ENCODE measurements at places on chromosomes 16 and 17.

- DNase-seq: no peak
Observed at GRCh38 chr17:49051269-49051668, 54.1 kb downstream of the IGF2BP1 start.

DNA sequence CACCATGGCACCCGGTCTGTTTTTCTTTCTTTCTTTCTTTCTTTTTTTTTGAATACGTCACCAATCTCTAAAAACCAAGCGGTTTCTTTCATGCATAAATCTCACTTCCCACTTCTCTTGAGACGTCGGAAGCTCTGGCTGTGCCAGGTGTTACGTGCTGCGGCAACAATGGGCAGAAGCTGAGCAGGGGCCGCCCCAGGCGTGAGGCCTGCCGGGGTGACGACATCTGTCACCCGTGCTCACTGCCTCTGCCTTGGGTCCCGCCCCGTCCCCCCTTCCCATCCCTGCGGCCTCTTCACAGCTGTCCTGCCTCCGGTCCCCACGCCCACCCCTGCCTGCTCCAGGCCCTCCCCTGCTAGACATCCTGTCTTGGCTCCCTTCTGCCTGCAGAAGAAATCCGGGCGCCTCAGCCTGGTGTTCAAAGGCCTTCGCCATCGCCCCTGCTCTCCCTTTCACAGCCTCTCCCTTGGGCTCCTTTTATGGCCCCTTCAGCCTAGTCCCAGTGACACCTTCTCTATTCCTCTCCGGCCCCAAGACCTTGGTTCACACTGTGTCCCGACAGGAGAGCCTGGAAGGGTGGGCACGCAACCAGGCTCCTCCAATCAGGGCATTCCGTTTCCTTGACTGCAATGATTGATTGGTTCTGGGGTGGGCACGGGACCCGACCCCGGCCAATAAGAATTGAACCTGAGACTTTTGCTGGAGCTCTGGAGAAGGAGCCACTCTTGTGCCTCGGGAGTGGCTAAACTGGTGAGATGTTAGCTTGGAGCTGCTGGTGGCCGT is 4.8 kb downstream of the P2RX1 start:
- DNase-seq: no peak

- peak; percentile 52 for DNase-seq
Observed at GRCh38 chr17:29176558-29177351, 3.4 kb downstream of the MYO18A start.

DNA sequence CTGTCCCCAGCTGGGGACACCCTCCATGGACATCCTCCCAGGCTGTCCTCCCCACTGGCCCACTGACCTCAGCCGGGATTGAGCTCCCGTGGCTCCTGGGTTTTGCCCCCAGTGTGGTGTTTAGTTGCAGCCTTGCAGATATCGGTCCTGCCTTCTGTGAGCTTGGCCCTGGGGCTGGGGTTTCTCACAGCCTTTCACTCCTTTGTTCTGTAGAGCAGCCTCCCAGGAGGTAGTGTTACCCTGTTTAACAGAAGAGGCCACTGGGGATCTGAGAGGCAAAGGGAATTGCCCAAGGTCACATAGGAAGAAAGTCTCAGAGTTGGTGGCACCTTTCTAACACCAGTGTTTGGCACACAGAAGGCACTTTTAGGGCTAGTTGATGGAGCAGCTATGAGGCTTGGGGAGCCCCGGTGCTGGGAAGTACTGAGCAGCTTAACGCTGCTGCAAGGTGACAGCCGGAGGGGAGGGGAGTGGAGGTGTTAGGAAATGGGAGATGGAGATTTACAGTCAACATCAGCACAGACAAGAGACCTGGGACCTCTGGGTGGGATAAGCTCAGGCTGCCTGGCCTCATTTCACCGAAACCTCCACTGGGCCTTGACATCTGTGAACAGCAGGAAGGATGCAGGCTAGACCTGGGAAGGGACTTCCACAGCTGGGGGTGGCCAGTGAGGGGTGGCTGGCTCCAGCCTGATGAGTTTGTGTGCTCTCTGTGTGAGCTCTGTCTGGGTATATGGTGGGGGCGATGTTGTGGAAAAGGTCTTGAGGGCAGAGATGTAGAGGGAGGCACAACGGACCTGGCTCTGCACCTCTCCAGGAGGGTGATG is 26.1 kb downstream of the CACNA1G start:
- DNase-seq: no peak

DNA sequence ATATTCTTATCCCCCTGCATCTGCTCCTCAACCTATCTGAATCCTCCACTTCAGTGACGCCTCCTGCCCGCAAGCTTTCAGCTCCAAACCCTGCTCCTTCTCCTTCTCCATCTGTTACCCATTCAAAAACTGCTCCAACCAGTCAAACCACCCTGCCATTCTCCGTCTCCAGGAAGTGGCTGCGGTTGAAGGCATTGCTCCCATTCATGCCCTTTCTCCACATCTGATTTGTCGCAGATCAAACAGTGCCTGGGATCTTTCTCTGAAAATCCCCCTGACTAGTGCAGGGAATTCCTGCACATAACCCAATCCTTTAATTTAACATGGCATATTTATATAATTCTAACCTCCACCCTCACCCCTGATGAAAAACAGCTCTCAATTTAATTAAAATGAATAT is 56.3 kb downstream of the SLFN5 start:
- no peak for DNase-seq

- DNase-seq: peak; percentile 12
Observed at GRCh38 chr17:82961366-82962162, 117.8 kb upstream of the METRNL start.

GRCh38 chr16:86964796-86965241 is 352.4 kb downstream of the C16orf95 start:
- DNase-seq: no peak

GRCh38 chr17:44826123-44826790 is 3.8 kb downstream of the GJC1 start:
- no peak for DNase-seq

DNA sequence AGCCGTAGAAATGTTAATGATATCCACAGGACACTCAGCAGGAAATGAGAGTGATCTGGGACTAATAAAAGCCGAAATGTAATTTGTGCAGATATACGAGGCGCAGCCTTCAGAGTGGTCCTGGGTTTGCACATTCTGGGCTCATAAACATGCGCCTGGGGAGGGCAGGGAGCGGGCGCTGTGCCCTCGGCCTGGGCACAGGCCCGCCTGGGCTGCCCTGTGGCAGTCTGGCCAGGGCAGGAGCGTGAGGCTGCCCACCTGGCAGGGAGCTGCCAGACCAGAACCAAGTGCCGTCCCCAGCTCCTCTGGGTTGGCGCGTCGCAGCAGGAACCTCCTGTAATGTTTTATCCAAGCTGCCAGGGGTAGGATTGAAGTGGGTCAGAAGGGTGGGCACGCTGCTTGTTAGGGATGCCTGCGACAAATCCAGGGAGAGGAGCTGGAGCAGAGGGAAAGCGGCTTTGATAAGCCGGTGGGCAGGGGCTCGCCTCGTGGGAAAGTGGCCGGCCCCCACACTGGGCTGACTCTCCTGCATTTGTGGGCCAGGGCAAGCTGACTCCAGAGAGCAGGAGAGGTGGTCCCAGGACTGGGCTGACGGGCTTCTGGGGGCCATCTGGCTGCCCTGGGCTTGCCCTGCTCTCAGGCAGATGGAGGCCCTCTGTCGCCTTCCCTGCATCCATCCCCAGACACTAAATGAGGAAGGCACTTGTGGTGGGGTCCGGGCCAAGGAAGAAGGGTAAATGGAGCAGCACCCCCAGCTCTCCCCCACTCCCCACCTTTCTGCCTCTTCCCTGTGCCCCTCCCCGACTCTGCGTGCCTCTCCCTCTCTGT is 45.9 kb downstream of the SREBF1 start:
- DNase-seq: no peak

GRCh38 chr16:87016046-87017035 is 300.9 kb downstream of the C16orf95 start:
- DNase-seq: no peak

GRCh38 chr16:53865494-53865863 is 161.5 kb downstream of the FTO start:
- no peak for DNase-seq

DNA sequence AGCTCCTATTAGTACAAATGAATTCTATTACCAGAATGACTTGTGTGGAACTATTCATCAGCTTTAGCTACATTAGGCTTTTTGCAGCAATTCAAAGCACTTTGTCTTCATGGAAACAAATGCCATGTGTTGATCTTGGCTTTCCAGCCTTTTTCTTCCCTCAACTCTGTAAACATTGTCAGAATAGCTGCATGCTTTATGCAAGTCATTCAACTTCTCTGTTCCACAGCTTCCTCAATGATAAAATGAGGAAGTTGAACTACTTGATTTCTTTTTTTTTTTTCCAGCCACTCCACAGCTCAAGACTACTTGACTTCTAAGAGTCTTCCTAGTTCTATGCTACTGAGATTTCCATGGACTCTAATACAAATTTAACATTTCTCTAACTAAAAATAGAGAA is 41.1 kb downstream of the KIAA0753 start:
- no peak for DNase-seq

DNA sequence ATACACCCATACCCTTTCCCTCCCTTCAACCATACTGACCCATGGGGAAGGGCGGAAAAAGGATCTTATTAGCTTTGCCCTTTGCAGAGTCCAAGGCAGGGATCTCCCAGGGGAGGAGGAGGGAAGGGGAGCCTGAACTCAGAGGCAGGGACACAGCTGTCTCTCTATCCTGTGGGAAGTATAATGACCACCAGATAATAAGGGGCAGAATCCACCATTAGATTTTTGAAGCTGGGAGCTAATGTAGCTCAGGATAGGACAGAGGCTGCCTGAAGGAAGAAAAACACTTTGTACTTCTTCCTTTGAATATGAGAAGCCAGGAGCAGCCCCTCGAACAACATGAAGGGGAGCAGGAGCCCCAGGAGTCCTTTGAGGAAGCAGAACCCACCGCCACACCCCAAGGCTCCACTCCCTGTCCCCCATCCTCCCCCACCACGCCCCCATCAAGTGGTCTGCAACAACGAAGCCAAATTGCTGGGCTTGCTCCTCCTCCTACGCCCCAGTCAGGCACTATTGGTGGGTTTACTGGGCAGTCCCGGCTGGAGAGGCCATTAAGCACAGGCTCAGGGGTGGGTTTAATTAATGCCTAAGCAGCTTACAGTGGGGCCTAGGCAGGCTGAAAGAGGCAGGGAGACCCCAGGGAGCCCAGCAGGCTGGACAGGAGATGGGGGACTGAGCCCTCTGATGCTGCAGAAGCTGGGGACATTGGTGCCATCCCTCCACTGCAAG is 5.3 kb downstream of the MPP2 start:
- DNase-seq: no peak

GRCh38 chr17:7982666-7983065 is 19.7 kb upstream of the GUCY2D start:
- DNase-seq: no peak

DNA sequence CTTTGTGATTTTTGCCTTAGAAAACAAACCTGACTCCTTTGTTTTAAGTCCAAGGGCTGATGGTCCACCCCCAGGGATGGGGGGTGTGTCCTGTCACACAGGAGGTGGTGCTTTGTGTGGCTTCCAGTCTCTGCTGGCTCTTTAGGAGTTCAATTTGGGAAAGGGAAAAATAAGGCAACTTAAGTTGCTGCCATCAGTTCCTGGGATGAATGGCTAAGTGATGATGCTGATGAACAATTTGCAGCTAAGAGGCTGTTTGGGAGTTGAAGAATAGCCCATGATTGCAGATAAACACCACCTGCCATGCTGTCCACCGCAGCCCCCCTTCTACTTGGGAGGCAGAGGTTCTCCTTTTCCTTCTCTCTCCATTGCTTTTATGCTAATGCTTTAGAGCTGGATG is 40.2 kb downstream of the ARL4D start:
- no peak for DNase-seq

GRCh38 chr16:50967827-50968612 is 183.1 kb downstream of the SALL1 start:
- no peak for DNase-seq

DNA sequence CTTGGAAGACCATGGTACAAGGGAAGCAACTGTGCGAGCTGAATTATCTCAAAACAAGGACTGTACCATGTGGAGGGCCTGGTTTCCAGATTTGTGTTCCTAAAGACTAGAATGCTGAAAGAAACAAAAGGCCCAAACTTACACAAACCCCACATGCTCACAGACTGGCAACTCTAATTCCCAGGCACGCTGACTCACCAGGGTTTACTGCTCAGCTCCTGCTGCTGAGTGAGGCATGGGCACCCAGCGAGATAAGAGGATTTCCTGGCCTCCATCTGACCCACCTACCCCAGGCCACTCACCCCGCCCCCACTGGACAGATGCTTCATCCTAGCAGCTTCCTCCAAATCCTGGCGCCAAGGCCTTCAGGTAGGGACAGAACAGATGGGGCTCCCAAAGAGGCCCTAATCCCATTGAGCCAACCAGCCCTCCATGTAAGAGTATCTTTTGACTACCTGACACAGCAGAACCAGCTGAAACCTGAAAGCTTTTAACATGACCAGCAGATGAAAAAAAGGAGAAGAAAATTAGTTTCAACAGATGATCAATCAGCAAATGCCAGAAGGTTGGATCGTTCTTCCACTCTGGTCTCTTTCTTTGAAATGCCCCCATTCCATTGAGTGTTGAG is 33.9 kb downstream of the DCUN1D3 start:
- no peak for DNase-seq

GRCh38 chr17:16294560-16294959 is 58.7 kb downstream of the CENPV start:
- no peak for DNase-seq

GRCh38 chr16:88754912-88755744 is 29.9 kb downstream of the PIEZO1 start:
- DNase-seq: no peak

GRCh38 chr16:3020247-3020603 is at the start of gene TNFRSF12A:
TNFRSF12A (plus strand) TSS chr16:3020368; CDS start chr16:3020398, 30 bp downstream.
- peak; percentile 83 for DNase-seq

- DNase-seq: no peak
Observed at GRCh38 chr17:48244121-48244711, 136.7 kb downstream of the SNX11 start.

- no peak for DNase-seq
Observed at GRCh38 chr16:85798901-85799496, 345 bp downstream of the EMC8 start.

GRCh38 chr17:9247401-9247938 is 226.2 kb downstream of the NTN1 start:
- no peak for DNase-seq

DNA sequence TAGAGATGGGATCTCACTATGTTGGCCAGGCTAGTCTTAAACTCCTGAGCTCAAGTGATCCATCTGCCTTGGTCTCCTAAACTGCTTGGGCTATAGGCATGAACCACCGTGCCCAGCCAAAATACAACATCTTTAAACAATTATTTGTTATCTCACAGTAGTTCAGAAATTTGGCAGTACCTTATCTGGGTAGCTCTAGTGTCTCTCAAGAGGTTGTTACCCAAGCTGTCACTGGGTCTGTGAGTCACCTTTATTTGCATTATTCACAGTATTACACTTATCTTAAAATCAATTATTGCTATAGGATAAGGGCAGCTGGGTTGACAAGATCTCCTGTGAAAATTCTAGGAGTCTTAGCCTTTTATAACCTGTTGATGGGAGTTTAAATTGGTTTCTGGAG is 64.0 kb upstream of the GAS7 start:
- DNase-seq: no peak

DNA sequence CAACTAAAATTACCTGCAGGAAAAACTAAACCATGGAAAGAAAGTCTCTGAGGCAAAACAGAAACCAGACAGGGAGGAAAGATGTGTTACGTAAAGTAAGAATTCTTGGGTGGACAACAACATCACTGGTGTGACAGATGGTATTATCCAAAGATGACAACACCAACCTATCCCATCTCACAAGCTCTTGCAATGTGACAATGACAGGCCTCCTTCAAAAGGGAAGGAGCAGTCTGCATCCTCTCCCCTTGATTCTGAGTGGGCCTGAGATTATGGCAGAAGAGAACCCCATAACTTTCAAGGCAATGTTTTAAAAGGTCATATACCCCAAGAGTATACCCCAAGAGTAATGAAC is 17.6 kb upstream of the KDM8 start:
- no peak for DNase-seq
